ENCODE measurements at places on chromosomes 7 and 10. TPM values are rescaled to one million over a fixed set of nuclear protein-coding genes. Genes with fewer than 3 reads are reported as not detected.

GRCh38 chr7:32062150-32062549, 8.1 kb downstream of the PDE1C start:
- no peak for DNase-seq

DNA sequence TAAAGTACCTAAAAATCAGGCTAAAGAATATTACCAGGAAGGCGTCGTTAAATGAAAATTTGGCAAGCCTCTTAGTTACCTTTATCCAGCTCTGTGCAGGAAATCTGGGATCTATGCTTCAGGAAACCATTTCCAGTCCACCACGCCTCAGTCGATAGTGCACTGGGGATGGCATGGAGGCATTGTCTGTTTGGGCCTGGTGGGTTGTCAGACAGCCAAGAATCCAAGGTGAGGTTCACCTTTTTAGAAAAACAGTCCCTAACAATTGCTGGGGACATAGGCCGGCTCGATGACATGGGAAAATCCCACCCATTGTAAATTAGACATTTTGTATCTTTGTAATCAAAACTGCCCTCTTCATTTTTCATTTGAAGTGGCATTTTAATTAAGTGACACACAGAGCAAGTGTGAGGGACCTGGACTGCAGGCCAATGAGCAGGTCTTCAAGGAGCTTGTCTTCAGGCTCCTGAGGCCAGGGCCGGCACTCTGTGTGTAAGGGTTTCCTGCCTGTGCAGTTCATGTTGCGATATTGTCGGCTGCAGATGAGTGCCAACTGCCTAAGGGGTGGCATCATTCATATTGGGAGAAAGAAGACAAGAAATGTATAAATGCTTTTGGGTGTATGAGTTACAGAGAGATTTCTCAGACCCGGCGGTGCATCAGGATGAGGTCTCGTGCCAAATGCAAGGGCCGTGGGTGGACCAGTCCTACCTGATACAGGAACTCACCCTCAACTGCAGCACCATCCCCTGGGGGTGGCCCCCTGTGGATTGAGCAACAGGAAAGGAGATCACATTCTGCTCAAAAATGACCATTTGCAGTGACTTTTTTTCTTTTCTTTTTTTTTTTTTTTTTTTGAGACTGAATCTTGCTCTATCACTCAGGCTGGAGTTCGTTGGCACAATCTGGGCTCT, 80.8 kb downstream of the PTPRE start:
- DNase-seq: no peak

DNA sequence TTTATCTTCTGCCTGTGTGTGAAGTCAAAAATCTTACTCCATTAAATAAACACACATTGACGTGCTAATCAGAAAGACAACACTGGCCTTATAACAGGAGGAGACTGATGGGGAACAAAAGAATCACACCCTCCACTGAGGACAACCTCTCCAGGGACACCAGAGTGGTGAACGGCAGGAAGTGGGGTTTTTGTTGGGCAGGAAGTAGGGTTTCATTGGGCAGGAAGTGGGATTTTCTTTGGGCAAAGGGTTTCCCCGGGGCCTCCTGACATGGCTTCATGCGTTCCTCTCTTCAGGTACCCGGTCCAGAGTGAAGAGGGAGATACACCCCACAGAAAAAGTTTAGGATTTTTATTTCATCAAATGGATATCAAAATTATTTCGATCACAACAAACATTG, 30.6 kb downstream of the ADARB2 start:
- no peak for DNase-seq

DNA sequence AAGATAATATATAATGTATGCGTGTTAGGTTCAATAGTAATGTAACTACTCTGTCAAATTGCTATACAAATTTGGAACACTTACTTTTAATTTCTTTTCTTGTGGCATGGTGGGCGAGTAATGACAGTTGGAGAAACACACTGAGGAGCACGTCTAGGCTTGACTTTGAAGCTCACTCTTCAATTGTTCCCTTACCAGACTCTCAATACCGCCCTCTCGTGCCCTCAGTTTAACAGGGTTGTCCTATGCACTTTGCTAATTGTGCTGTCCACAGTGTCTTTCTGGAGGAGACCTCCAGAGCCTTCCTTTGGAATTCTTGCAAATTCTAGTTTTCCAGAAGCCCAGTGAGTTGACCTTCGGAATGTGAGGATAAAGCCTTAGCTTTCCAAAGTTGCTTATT, 107.2 kb upstream of the RELN start:
- DNase-seq: no peak

DNA sequence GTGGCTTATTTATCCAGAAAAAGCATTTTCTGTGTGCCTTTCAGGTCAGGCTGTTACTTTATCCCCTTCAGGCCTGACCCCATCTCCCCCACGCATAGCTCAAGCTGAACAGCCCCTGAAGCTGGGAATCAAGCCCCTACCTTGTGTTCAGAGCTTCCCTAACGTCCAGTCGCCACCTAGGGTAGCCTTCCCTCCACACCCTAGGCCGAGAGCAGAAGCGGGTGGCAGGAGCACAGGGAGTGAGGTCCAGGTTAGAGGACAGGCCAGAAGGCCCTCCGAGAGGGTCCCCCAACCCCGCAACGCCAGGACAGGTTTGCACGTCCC, 479 bp upstream of the SEMA4G start:
- no peak for DNase-seq

DNA sequence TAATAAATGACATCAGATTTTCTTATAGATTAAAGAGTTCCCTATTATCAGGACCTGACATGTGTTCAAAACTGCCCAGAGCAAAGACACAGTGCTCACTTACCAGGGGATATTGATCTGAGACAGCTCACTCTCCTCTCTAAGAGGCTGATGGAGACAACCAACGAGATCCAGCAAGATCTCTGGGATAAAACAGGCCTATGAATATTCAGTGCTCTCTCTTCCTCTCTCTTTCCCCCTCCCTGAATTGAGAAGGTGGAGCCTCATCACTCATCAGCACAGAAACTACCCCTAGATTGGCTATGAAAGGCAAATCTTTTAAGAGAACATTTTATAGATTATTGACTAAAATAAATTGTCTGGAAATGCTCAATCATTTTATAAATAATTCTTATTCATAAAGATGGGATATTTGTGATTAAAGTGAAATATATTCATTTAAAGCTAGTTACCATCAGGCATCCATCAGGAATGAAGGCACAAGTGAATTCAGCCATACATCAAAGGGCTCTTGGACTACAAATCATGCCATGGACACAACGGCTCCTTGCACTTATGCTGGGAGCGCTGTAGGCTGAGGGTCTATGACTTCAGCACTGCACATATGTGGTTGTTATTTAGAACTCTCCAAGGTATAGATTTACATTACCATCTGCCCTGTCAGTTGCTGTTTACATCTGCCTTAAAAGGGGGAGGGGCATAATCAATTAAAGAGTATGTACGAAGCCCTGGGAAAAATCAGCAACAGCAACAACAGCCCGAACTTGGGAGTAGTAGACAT, 3.4 kb upstream of the PPP1R17 start:
- no peak for DNase-seq

GRCh38 chr7:70711452-70711851, 420.5 kb upstream of the GALNT17 start:
- DNase-seq: no peak

- DNase-seq: no peak
Observed at GRCh38 chr10:1127629-1128028, 71.4 kb downstream of the WDR37 start.

- no peak for DNase-seq
Observed at GRCh38 chr7:139043823-139044812, 8.3 kb upstream of the ZC3HAV1L start.

DNA sequence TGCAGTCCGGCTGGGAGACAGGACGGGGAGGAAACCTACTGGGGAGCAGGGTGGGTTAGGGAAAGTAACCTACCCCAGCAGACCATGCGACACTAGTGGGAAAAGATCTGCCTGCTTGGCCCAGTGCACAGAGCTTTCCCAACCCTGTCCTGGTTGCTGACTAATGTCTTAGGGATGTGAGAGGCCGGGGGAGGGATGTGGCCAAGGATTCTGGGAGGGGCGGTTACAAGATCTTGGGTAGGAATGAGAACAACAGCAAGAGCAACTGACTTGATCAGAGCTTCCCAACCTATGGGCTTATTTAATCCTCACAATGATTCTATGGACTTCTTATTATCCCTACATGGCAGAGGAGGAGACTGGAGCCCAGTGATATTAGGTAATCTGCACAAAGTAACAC, 24.0 kb upstream of the EIF5AL1 start:
- DNase-seq: no peak

- no peak for DNase-seq
Observed at GRCh38 chr10:17349717-17350116, 104.7 kb downstream of the ST8SIA6 start.

DNA sequence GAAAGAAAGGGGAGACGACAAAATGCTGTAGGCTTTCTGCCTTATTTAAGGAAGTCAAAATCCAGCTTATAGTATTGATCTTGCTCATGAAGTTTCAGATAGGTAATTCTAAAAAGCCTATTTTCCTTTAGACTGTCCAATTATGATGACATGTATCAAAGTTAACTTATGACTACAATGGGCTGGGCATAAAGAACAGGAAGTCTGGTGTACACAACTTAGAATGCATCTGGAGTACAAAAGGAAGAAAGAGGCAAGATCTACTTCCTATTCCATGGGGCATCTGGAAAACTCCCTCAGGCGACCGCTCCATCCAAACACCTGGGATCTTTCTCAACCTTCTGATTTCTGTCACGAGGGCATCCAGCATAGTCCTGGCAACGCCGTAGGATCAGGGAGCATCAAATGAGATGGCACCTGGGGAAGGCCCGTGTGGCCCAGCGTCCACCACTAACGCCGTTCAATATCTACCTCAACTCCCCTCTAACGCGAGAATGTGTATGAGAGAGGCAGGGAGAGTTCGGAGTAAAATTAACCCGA, 512 bp downstream of the FAM24B start:
- DNase-seq: peak; percentile 24

- DNase-seq: peak; percentile 75
Observed at GRCh38 chr10:63236113-63236935, 103.2 kb downstream of the NRBF2 start.

DNA sequence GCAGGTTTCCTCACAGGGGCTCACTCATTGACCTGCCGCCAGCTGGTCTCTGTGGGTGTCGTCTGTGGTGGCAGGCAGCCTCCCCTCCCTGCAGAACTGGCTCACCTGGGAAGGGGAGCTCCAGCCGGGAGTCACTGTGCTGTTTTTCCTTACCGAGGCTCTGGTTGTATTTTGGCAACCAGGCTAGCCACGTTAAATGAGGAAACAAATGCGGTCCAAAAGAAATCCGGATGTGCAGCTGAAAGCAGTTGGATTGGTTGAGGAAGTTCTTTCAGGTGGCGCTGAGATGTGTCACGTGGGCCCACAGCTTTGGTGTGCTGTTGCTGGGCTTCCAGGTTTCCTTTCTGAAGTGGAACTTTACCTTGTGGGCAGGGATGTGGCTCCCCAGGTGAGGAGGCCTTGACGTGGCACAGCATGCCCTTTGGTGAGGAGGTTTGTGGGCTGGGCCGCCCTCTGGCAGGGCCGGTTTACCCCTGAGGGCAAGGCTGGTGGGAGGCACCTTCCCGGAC, 14.2 kb downstream of the MTURN start:
- DNase-seq: no peak

DNA sequence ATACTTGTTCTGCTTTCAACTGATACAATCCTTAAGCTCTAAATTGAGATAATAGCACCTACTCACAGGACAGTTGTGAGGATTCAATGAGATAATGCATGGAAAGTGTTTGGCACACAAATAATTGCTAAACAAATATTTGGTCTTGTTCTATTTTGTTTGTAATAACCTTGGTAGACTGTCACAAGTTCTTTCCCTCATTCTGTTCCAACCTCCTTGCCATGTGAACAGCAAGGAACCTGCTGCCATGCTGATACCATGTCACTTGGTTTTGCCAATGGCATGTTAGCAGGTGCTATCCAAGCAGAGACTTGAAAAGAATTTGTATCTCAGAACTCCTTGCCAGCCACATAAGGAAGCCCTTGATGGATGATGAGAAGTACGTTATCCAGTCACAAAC, 24.8 kb upstream of the TECTB start:
- DNase-seq: no peak

DNA sequence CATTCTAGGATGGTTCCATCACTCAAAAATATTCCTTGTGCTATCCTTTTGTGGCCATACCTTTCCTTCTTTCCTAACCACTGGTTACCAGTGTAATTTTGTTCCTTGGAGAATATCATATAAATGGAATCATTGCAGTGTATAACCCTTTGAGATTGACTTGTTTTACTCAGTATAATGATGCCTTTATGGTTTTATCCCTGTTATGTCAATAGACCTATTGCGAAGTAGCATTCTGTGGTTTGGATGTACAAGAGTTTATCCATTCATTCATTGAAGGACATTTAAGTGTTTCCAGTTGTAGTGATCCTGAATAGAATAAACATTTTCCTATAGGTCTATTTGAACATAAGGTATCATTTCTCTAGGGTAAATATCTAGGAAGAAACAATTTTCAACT, 54.2 kb downstream of the RBM33 start:
- no peak for DNase-seq

DNA sequence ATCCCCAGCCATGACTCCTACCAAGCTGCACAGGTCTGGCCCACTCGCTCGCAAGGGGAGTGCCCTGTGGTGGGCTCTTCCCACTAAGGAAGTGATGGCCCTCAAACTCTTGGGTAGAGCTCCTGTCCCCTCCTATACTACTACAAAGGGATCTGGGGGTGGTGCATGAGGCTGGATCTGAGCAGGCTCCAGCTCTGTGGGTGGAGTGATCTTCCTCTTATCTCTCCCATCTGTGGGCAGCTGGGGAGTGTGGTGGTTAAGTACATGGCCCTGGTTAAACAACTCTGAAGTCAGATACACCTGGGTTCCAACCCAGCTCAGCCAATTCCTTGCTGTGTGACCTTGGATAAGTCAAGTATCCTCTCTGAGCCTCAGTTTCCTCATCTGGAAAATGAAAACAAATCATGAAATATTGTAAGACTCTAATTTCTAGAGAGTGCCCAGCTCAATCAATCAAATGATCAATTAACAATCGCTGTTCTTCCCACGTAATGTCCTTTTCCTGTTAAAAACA, 17.4 kb downstream of the DDIT4 start:
- no peak for DNase-seq

- DNase-seq: no peak
Observed at GRCh38 chr7:44366986-44367385, 41.6 kb upstream of the CAMK2B start.

GRCh38 chr7:2953099-2953498, 90.6 kb downstream of the CARD11 start:
- DNase-seq: no peak

GRCh38 chr7:79221211-79221610, 232.3 kb downstream of the MAGI2 start:
- no peak for DNase-seq

FXYD4 gene
- total RNA-seq: not detected

ZNF316 gene
- total RNA-seq: 10.7 TPM

GPC2 gene
- 2.2 TPM for total RNA-seq

SLC18A3 gene
- total RNA-seq: not detected

CDHR1 gene
- not detected for total RNA-seq

WDFY4 gene
- total RNA-seq: 7.1 TPM

ZNF518A gene
- total RNA-seq: 7.3 TPM

POM121 gene
- total RNA-seq: 5.0 TPM

NUTM2D gene
- total RNA-seq: 0.60 TPM

CREB5 gene
- 2.8 TPM for total RNA-seq

TMEM120A gene
- 33.8 TPM for total RNA-seq

SPAM1 gene
- not detected for total RNA-seq

Data from pulmonary artery endothelial cell (primary cell).